CD8-positive, alpha-beta T cell (primary cell): ENCODE measurements at places on chromosomes 11 and 22.
A peak's percentile ranks its signal among the peaks of the same experiment; 100 is the strongest.

DNA sequence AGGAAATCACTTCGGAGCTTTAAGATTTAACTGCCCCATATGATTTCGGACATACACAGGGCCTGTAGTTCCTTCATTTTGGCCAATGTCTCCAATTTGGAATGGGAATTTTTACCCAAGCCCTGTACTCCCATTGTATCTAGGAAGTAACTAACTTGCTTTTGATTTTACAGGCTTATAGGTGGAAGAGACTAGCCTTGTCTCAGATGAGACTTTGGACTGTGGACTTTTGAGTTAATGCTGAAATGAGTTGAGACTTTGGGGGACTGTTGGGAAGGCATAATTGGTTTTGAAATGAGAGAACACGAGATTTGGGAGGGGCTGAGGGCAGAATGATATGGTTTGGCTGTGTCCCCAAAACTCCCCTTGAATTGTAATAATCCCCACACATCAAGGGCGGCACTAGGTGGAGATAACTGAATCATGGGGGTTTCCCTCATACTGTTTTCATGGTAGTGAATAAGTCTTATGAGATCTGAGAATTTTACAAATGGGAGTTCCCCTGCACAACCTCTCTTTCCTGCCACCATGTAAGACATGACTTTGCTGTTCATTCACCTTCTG lies 130.5 kb downstream of the LARGE1 start:
- DNase-seq, result no peak

DNA sequence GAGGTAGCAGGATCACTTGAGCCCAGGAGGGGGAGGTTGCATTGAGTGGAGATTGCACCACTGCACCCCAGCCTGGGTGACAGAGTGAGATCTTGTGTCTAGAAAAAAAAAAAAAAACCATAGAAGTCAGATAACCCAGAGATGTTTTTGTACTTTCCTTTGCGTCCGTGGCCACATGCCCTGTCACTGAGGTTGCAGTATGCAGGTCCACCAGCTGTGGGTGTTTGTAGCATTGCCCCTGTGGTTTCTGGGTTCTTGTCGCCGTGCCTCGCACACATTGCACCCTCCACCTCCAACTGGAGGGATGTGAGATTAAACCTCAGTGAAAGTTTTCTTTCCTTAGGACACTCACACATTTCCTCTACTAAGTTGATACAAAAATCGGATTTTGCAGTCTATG lies 70.3 kb downstream of the TNRC6B start:
- DNase-seq, result peak; percentile 86

- no peak for DNase-seq
These were observed 521.6 kb downstream of the BRD1 start for GRCh38 chr22:49305966-49306631.

- DNase-seq, result no peak
These were observed 1419.0 kb downstream of the TBC1D22A start for GRCh38 chr22:48181263-48181955.

DNA sequence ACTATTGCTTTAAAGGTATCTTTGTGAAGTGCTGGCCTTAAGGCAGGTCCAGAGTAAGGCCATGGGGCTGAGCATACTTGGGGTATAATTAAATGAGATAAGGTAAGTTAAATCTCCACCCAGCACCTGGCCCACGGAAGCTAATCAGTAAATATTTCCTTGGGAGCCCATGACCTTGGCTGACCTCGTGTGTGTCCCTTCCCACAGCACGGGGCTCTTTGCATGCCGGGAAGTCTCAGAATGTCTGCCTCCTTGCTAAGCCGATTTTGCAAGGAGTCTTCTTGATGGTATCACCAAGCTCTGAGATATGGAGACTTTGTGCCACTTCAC lies 46.5 kb downstream of the ADM start:
- no peak for DNase-seq

DNA sequence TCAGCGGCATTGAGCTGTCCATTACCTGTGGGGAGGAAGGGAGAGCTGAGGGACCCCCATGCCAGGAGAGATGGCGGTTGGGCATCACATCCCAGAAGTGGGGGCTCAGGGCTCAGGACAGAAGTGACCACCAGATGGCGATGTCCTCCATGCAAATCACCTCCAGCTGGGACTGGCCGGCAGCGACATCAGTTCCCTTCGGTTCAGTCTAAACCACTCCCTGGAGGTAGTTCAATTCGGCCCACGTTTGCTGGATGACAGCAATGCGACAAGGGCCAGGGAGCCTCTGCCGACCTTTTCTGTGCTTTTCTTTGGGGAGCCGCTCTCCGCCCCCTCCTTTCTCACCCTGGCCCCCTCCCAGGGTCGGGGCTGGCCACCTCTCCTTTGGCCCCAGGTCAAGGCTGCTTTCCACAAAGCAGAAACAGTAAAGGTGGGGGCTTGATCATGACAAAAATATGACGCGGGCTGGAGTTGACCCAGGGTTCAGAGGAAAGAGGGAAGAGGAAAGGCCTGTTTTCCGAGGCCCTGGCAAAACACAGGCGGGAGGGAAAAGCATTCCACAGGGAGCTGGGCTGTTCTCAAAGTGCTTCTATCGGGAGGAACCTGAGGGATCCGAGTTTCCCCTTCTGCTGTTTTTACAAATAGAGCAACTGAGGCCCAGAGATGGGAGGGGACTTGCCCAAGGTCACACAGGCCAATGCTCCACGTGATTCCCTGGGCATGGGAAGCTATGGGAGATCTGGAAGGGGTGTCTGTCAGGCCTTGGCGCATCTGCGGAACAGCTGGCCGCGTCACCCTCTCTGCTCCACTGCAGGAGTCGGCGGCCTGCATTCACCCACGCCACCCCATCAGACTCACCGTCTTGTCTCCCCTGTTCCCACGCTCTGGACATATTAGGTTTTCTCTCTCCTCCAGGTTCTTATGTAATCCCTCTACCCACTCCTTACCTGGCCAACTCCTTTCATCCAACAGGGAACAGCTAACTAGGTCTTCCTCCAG lies 54.7 kb downstream of the FBXO7 start:
- peak; percentile 62 for DNase-seq

DNA sequence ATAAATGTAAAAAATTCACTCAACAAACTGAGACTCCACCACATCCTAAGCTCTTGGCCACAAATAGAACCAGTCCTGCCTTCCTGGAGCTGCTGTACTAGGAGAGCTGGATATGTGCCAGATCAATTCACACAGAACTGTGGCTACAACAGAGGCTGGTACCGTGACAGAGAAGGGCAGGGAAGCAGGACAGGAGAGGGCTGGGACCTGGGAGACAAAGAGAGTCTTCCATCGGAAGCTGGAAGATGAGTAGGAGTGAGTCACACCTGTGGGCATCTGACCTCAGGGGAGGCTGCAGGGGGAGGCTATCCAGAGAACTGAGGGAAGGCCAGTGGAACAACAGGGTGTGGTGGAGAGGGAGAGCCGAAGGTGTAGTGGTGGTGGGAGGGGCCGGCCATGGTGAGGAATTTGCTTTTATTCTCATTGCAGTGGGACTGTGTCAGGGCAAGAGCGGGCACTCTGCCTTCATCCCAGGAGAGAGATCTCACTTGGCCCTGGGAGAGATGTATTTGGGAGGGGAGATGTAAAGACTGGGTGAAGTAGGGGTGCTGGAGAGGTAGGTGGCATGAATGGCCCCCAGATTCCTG lies 1.9 kb upstream of the LTBP3 start:
- DNase-seq, result no peak

GRCh38 chr11:128707681-128708080 lies 13.8 kb downstream of the FLI1 start:
- DNase-seq, result no peak

DNA sequence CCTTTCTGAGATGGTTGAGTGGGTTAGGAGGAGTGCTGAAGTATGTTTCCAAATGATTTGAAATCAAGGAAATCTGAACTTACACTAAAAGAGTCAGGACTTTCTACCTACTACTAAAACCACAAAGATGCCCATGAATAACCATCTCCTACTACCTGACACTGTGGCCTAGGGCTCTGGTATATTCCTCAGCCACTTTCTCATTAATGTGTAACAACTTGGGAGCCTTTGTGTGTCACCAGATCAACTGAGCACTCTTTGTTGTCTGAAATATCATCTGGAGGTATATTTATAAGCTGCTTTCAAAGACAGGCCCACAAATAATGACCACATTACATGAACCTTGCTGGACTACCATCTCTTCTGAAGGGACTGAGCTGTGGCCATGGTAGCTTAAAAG lies 43.9 kb downstream of the RELT start:
- no peak for DNase-seq

- no peak for DNase-seq
These were observed 40.5 kb downstream of the TPCN2 start for GRCh38 chr11:69089258-69089657.

DNA sequence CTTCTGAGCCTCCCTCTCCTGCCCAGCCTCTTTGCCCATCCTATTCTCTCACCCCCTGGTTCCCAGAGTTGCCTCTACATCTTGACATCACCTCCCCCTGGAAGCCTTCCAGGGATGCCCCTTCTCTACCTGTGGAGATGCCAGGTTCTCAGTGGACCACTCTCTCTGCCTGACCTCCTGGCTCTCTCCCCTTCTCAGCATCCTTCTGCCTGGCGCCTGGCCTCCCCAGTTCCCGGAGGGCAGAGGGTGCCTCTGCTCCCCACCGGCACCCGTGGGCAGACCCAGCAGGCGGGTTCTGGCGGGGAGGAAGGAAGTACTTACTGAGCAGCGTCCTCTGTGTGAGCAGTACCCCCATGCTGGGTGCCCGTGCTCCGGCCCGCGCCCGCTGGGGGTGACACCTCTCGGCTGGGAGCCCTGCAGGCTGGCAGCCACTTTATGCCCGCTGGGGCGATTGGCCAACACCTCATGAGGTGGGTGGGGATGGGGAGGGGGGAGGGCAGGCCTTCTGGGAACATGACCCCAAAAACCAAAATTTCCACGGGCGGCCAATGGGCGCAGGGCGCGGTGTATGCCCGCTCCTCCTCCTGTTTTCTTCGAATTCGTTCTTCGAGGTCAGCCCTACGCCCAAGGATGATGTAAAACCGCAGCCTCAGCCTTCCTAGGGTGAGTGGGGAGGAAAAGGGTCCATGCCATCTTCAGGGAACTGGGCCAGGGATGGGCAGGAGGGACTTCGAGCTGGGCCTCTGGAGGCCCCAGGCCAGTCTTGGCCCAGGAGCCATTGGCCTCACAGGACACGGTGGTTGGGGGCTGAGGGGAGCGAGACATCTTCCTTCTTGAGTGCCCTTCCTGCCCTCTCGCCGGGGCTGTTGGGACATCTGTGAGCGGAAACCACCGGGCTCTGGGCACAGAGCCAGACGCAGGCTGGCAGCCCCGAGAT lies at the start of gene OSM:
TSS of gene OSM (minus strand) at position 407 of the 937 bp plus-strand sequence. CDS start at position 355, 52 bp downstream.
- peak; percentile 49 for DNase-seq

DNA sequence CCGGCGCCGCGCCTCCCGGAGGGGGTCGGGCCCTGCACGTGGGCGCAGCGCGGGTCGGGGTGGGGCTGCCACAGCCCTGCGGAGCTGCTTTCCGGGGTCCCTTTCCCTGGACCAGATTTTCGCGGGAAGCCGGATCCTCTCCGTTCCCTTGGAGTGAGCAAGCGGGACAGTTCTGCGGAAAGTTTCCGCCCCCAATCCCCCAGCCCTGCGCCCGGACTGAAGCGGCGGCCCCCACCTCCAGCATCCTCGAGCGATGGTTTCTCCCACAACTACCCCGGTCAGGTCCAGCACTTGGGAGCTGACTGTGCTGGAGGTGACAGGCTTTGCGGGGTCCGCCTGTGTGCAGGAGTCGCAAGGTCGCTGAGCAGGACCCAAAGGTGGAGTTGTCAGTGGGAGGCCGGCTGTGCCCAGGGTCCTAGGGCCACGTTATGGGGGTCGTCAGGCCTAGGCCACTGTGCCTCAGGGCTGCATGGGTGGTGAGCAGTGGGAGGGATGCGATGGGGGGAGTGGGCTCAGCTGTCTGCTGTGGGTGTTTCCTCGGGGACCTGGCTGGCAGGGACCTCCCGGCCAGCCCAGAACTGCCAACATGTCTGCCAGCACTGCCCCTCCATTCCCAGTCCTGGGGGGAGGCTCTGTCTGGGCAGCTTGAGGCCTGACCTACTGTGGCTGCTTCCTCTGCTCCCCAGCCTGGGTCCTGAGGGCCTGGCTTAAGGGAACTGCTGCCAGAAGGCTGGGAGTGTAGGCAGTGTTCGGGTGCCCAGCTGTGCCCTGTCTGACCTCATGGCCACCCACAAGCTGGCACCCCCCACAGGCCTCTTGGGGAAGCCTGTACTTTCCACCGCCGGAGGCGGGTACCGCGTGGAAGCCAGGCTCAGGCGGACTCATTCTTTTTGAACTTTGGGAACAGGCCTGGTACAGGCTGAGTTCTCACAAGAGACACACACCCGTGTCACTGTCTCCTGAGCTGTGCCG lies 726 bp downstream of the ST3GAL4 start:
- DNase-seq, result no peak

DNA sequence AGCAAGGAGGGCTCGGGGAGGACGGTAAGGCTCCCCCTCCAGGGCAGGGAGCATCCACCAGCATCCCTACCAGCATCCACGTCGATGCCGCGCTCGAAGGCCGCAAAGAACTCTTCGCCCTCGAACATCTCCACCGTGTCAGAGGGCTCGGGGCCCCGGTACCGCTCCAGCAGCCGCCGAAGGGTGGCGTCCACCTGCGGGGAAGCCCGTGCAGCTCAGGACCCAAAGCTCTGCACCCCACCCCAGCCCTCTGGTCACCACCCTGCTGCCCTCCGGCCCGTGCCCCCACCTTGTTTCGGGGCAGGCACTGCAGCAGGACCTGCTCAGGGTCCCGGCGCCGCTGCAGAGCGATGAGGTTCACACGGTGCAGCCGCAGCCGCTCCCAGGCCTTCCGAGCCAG lies 2.4 kb upstream of the SLC25A22 start:
- DNase-seq, result no peak

GRCh38 chr11:117625237-117625636 lies 171.8 kb downstream of the DSCAML1 start:
- DNase-seq, result no peak

GRCh38 chr11:70290361-70291065 lies 20.0 kb downstream of the PPFIA1 start:
- DNase-seq, result no peak

DNA sequence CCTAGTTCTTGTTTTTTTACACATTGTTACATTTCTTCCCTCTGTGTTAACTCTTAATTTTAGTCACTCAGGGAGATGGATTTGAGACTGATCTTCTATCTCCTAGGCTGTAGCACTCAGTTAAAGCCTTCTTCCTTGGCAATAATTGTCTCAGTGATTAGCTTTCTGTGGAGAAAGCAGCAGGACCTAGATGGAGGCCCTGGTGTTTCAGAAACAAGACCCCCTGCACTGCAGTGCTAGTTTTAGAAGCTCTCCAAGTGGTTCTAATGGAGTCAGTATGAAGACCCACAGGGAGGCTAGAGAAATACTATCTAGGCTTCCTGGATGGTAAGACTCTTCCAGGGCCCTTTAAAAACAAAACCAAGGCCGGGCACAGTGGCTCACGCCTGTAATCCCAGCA lies 4.1 kb upstream of the PC start:
- no peak for DNase-seq

DNA sequence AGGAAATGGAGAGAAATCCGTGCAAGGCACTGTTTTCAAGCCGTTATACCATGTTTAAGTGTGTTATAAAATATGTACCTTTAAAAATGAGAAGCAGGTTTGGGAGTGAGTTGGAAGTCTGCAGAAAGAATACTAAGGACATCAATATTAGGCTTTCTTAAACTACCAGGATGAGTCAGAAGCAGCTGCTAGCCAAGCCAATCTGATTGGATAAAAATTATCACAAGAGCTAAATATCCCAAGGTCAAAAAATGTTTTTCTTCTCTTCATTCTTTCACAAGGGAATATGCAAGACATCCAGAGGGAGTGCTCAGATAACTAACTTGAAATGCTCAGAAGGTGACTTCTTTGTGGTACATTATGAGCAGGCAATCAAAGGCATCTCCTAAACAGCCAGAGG lies 19.3 kb upstream of the CKAP5 start:
- DNase-seq, result no peak
